ENCODE measurements at places on chromosomes 4 and X.

GRCh38 chr4:5200513-5200912 lies 149.2 kb downstream of the STK32B start:
- no peak for DNase-seq

DNA sequence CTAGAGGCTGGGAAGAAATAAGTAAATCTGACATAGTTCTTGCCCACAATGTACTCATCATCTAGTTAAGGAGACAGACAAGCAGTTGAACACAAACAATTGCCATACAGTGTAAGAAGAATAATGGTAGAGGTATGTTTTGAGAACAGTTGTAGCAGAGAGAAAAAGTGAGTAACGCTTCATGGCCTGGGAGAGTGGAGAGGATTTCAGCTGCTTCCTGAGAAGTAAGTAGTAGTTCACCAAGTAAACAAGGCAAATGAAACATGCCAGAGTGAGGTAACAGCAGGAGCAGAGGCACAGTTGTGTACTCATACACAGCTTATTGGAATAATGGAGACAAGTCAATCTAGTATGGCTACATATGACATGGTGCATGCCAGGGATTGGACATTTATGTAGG lies 53.6 kb upstream of the RAP2C start:
- DNase-seq = no peak

DNA sequence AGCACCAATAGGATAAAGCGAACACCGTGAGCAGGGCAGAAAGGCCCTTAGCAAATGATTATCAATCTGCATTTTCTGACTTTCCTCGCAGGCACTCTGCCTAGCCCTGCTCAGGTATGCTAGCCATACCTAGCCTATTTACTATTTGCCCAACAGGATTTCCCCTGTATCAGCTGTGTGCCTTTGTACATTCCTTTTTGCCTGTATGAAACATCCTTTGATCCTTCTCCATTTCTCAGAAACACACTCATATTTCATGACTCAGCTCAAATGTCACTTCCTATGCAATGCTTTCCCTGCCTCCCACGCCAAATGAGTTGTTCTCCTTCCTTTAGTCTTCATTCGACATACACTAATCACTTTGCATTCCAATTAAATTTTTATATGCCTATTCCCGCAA lies 37.2 kb downstream of the PCDH7 start:
- no peak for DNase-seq

- no peak for DNase-seq
These were observed 104.4 kb downstream of the GPC3 start for GRCh38 chrX:133881007-133881406.

DNA sequence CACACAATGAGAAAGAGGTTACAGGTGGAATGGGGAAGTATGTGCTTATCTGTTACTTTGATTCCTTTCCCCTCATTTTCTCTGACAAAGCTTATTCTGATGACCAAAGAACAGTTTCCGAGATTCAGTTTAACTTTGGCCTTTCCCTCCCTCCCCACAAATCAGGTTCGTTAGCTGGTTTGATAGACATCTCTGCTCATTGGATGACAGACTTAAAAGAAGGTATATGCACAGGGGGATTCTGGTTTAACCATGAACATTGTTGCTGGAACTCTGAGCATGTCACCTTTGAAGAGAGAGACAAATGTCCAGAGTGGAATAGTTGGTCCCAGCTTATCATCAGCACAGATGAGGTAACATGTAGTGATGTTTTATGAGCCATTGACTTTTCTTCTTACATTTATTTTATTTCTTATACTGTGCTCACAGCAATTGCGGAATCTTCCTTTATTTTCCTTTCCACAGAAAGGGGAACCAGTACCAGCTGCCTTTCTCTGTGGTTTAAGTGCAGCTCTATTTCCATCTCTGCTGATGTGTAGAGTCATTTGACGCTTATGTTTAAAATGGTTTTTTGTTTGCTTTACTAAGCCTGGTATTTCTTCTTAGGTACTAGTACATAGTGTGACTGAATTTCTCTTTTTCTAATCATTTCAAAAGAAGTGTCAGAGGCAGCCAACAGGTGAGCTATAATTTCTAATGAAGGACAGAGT lies 125.0 kb downstream of the AKAP4 start:
- no peak for DNase-seq
